ENCODE measurements at places on chromosomes 12 and 14.

GRCh38 chr12:6200256-6201212 lies at the start of gene CD9:
CD9 (plus strand) TSS chr12:6200400; CDS start chr12:6200500, 100 bp downstream.
- DNase-seq: peak; percentile 81

DNA sequence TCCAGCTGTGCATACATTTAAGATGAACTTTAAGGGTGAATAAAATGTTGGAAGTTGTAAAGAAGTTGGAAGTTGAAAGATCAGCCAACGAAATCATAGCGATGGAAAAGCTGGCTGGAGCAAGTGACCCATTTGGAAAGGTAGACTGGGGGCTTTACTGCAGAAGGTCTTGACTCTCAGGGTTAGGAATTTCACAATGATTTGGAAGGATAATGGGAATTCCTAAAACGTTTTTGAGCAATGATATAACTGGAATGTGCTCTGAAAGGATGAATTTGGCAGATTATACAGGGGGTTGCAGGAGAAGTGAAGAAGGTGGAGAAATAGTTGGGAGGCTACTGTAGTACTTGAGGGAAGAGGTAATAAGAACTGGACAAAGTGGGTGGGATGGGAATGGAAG lies 27.4 kb downstream of the EMP1 start:
- DNase-seq: no peak

GRCh38 chr14:57943541-57943940 lies 77.6 kb upstream of the SLC35F4 start:
- no peak for DNase-seq

- no peak for DNase-seq
These were observed 13.5 kb upstream of the TESPA1 start for GRCh38 chr12:54997929-54998522.

DNA sequence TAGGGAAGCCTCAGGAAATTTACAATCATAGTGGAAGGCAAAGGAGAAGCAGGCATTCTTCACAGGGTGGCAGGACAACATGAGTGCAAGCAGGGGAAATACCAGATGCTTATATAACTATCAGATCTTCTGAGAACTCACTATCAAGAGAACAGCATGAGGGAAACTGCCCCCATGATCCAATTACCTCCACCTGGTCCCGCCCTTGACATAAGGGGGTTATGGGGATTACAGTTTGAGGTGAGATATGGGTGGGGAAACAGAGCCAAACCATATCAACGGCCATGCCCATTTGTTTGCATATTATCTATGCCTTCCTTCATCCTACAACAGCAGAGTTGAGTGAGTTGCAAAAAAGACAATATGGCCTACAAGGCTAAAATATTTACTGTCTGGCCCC lies 140.2 kb upstream of the CCDC196 start:
- no peak for DNase-seq

DNA sequence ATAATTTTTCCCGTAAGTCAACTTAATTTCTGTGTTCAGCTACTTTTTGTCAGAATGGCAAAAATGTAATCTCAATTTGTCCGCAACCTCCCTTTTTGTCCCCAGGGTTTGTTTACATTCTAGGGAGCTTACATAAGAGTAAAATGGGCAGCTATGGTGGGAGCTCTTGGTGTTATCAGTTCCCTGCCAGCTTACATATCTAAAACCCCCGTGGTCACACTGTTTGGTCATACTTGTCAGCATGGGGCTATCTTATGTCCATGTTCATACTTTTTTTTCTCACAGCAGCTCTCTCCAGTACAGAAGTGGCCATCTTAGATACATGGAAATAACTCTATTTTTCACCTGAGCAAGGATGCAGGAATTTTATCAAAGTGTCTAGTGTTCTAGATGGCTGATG lies 16.7 kb downstream of the SLCO1C1 start:
- no peak for DNase-seq

DNA sequence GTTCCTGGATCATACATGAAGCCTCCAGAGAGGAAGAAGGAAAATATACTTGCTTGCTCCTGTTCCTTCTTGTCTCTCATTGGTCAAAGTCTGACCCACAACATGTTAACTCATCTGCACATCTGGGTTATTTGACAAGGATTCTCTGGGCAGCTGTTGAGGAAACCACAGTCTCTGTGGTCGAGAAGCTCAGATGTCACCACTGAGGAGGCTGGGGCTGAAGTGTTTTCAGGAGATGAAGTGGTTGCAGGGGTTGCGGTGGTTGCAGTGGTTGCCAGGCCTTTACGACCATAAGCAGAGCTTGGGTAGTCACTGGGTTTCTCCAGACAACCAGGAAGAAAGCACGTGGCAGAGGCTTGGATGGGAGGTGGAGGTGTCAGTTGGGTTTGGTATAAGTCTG lies 265.0 kb upstream of the LRIG3 start:
- DNase-seq: no peak

- DNase-seq: no peak
These were observed 3.3 kb downstream of the AKT1 start for GRCh38 chr14:104792101-104792884.

GRCh38 chr14:34007902-34008301 lies 57.0 kb upstream of the EGLN3 start:
- no peak for DNase-seq

DNA sequence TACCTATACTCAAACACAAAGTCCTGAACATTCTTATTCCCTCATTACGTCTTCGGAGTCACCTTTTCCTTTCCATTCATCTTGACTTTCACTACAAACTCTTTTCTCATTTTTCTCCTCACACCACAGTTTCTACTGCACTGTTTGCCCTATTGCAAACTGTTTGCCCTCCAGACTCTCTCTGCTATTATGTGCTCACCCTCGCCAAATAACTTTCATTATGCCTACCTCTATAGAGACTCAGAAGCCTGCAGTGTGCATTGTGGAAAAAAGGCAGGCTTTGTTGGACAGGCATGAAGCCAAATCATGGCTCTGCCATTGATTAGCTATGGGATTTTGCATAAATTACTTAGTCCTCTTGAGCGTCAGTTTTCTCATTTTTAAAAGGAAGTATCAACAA lies 246.6 kb upstream of the CCDC196 start:
- DNase-seq: no peak

DNA sequence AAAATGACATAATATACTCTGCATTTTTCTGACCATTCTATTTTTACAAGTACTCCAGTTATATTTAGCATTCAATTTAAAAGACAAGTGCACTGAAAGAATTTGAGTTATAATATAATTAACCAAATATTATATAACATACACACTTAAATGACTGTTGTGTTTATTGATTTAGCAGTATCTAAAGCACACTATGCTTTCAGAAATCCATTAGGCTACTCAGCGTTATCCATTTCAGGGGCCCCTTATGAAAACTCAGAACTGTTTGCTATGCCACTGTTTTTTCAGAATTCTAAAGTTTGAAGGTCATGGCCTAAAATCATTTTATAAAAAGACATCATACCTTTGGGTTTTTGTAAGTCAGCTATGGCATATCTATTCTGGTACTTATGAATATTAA lies 57.1 kb downstream of the HECTD4 start:
- no peak for DNase-seq

DNA sequence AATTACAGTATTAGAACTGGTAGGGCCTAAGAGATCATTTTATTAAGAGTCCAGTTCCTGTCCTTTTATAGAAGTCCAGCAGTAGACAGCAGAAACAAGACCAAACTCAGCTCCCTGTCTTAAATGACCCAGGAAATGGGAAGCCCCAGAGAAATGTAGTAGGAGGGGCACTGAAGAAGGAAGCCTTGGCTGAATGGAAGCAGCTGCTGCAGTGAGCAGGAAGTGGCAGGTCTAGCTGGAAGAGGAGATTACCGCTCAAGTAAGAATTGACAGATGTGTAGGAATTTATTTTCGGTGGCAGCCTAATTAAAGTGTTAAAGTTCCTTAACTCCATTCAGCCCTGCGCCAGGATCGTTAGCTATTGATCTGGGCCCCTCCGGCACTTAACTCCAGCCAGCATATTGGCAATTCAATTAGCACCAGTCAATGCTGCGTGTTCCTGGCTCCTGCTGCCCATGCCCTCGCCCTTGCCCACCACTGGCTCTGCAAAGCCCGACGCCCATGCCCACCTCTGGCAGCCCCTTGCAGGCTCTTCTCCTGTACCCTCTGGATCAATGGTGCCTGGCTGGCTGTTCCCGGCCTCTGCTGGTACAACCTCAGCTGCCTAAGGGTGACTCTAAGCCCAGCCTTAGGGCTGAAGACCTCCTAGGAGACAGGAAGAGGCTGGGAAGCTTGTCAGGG lies 21.1 kb downstream of the ZFHX2 start:
- no peak for DNase-seq

DNA sequence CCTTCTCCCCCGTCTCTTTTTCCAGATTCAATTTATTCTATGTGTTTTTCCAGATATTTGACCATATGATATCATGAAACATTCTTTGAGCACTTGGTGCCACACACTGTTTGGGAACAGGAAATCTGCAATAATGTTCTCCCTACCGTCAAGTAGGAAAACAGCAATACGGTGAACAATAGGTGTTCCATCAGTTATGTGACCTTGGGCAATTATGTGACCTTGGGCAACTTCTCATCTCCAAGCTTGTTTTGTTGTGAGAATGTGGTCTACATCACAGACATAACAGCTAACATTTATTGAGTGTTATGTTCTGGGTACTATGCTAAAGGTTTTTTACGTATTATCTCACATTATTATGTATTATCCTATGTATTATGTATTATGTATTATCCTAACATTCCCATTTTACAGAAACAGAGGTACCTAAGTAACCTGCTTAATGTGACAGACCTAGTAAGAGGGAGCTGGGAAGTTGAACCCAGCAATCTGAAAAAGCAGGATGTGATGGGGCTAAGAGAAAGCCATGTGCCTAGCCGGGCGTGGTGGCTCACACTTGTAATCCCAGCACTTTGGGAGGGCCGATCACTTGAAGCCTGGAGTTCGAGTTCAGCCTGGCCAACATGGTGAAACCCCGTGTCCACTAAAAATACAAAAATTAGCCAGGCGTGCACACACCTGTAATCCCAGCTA lies 1.2 kb upstream of the NEK9 start:
- DNase-seq: no peak

- no peak for DNase-seq
These were observed 1106.0 kb downstream of the BCL11B start for GRCh38 chr14:98165976-98166375.

- DNase-seq: no peak
These were observed 6.9 kb upstream of the SVOP start for GRCh38 chr12:109027767-109028166.

DNA sequence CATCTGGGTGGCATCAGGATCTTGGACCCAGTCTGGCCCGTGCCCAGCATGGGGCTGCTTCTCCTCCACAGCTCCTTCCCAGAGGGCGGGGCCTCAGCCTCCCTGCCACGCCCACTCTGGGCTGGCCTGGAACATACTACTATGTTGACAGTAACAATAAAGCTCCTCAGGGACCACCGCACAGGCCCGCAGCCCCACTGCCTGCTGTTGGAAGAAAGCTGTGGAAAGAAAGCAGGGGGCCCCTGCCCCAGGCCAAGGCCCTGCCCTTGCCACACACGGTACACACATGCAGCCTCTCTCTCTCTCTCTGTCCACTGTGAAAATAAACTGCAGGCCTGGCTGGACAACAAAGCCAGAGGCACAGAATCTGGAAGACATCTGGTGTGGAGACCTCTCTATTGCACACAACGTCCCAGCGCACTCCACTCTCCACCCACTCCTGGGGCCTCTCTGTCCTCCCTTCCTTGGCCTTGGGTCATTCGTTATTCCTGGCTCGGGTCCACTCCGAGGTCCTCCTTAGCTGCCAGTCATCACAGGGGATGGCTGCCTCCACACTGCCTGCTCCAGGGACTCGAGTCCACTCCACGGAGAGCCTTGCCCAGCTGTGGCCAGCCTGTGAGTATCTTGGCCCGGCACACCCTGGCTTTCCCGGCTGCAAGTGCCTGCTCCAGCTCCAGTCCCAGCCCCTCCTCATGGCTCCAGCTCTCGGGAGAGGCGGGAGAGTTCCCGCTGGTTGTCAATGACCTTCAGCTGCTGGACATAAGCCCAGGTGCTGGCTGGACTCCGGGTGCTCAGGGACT lies 11.8 kb upstream of the ENDOU start:
- DNase-seq: no peak

DNA sequence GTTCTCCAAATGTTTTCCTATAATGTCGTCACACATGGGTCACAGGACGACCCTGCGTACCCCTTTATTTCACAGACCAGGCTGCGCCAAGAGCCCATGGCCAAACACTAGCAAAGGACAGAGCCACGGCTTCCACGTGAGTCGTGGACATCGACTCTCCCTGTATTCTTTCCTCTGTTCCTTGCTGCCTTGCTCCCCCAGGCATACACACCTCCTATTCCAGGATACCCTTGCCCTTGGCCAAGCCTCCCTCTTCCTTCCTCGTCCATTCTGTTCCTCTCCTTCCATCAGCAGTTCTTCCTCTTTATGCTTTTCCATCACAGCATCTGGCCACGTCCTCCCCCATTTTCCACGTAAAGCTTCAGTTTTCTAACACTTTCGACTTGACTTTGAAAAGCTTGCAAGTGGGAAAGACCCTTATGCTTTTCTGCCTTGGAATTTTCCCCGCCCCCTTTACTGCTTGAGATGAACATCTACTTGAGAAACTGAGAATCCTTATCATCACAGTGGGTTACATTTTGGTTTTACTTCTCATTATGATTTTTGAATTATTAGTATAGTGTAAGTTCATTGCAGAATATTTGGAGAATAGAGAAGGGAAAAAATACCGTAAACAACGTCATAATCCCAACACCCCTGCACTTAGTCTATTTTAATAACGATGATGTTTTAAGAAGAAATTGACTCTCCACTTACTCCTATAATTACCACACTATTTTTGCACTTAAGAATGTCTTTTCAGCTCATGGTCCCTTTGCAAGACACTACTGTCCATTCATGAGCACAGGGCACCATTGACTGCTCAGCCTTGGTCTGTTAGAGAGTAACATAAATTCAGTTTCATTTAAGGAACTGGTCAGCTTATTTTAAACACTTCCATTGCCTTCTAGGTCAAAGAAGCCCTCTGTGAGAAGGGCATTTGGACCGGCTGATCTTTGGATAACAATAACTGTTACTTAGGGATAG lies 15.8 kb upstream of the NINJ2 start:
- DNase-seq: no peak

DNA sequence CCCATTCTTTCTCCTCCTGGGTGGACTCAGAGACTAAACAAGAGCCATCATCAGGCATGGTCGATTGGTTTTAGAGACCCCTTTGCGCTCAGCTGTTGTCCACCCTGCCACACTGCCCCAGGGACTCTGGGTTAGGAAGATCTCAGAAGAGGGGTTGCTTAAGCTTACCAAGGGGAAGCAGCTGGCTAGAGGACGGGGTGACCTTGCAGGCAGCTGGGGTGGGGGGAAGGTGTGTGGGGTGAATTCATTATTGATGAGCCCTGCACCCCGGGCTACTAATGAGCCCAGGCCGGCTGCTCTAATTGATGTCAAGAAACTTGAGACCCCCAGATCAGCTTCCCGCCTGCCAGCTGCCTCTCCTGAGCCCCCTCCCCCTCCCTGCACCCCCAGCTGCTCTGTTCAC lies 8.7 kb upstream of the ZNF385A start:
- no peak for DNase-seq

GRCh38 chr14:55190906-55191202 lies 531 bp downstream of the DLGAP5 start:
- DNase-seq: no peak

DNA sequence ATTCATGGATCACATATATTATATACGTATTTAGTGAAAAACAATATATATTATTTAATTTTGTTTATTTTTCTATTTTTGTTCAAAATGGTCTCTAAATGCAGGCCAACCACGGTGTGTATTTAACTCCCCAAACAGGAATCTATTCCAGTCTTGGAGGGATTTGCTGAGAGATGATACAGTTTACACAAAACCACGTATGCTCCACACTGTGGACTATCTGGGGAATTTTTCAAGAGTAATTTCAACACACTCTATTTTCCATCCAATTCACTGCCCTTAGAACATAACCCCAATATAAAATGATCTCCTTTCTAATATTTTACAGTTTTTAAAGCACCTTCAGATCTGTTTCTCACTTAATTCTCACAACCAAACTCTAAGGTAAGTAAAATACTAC lies 15.3 kb downstream of the EML1 start:
- no peak for DNase-seq

All from D341Med (cell line).